ENCODE measurements at places on chromosomes 1 and 21. TPM values are rescaled to one million over a fixed set of nuclear protein-coding genes. Genes with fewer than 3 reads are reported as not detected.

LIPI gene
- total RNA-seq: not detected

FMO5 gene
- total RNA-seq: 6.3 TPM

SPRR5 gene
- total RNA-seq: not detected

ASPM gene
- total RNA-seq: 0.22 TPM

GRCh38 chr1:11438996-11439395 lies 40.0 kb upstream of the DISP3 start:
- DNase-seq: no peak

DNA sequence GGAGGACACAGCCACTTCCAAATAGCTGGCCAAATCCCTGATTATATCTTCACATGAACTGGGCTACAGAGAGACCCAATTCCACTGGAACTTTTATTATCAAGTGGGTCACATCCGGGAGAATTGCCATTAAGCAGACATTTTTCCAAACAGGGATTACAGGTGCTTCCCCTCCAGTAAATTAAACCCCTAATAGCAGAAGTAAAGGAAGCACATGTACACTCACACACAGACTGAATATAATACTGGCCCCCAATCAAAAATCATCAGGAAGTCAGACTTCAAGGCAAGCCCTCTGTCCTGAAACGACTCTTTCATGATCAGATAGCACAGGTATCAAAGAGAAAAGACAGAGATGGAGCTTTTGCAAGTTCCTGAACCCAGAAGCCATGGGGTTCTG lies 118.6 kb upstream of the PPP2R5A start:
- no peak for DNase-seq

- no peak for DNase-seq
Measured at GRCh38 chr1:59671953-59672305, 142.8 kb upstream of the HOOK1 start.

GRCh38 chr21:36479415-36480402 lies at the start of gene CLDN14:
Gene CLDN14 (minus strand): TSS chr21:36480122. CDS start chr21:36461695, 18,427 bp downstream.
- DNase-seq: no peak

GRCh38 chr1:209074575-209075250 lies 508.8 kb upstream of the CAMK1G start:
- no peak for DNase-seq

- no peak for DNase-seq
Measured at GRCh38 chr1:19552291-19553010, 67.1 kb upstream of the CAPZB start.

- DNase-seq: no peak
Measured at GRCh38 chr21:30104241-30104640, 62.4 kb downstream of the CLDN17 start.

DNA sequence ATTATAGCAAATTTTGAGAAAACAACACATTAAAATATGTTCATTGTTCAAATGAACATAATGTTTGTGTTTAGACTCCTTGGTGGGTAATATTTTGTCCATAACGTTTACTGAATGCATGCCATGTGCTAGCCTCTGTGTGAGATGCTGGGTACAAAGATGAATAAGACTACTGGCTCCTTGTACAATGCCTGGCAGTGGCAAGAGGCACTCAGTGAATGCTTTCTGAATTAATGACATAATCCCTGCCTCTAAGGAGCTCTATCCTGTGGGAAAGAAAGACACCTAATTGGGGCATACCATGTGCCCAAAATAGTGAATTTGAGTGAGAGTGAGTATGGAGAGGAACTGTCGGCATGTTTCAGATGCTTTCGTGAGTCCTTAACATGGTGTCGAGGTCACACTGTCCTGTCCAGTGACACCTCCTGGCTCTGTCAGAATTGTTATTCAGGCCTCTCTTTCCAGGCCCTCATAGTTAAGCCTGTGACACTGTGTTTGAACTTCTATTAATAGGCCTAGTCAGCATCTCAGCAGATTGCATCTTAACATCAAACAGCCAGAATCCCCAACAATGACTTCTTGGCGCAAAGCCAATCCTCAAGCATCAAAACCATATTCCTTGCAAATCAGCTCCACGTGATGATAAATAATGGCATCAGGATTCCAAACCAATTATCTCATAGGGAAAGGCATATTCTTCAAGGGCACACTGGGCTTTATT lies 32.8 kb upstream of the S1PR1 start:
- DNase-seq: no peak

GRCh38 chr1:35120458-35121133 lies 41.4 kb downstream of the ZMYM1 start:
- no peak for DNase-seq

GRCh38 chr1:10802944-10803715 lies 6.7 kb upstream of the CASZ1 start:
- no peak for DNase-seq

All from tibial nerve (tissue), 4 donors.